ENCODE measurements at places on chromosomes 2 and 18.

DNA sequence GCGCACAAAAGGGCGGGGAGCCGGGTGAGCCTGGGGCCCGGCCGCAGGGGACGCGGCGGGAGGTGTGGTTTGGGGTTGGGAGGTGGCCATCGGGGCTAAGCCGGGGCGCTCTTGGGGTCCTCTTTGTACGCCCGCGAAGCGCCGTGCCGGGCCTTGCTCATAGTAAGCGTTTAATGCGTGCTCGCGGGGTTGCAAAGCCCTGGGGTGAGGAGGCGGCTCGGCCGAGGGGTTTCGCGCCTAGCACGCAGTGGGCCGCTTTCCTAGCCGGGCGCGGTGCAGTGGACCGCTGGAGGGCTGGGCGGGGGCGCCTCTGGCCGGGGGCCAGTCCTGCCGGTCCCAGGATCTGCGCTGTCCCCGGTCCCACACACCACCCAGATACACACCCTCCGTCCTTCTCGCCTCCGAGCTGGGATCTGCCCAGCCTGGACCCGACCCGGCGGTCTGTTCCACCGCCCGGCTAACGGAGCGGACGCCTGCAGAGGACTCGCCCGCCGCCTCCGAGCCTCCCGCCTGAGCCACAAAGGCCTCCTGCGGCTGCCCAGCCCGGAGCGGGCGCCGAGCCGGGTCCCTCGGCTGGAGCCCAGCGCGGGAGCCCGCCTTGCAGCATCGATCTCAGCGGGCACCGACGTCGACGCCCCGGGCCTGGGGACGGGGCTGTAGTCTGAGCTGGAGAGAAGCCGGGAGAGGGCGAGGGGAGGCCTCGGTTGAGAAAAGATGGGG lies 564 bp downstream of the DPYSL5 start:
- peak; percentile 77 for DNase-seq

GRCh38 chr2:218881744-218882460 lies 1.2 kb downstream of the WNT10A start:
- no peak for DNase-seq

DNA sequence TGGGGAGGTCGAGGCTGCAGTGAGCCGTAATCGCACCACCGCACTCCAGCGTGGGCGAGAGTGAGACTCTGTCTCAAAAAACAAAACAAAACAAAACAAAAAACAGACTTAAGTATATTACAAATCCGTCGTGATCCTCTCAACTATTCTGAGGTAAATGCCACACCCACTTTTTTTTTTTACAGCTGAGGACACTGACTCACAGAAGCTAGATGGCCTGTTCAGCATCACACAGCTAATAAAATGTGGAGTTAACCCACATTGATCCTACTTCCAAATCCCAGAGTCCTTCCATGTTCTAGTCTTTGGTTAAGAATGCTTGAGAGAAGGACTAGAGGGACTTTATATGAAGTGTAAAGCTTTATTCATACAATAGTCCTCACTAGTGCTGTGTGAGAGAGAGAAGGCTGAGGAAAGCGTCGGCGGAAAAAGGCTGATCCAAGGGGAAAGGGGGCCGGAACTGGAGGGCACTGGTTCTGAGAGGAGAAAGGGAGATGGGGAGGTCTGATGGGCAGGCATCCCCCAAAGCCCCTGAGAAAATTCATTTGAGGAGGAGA lies 627 bp downstream of the RNF25 start:
- DNase-seq = no peak

- DNase-seq = no peak
Measured at GRCh38 chr2:225069966-225070365, 27.7 kb upstream of the DOCK10 start.

DNA sequence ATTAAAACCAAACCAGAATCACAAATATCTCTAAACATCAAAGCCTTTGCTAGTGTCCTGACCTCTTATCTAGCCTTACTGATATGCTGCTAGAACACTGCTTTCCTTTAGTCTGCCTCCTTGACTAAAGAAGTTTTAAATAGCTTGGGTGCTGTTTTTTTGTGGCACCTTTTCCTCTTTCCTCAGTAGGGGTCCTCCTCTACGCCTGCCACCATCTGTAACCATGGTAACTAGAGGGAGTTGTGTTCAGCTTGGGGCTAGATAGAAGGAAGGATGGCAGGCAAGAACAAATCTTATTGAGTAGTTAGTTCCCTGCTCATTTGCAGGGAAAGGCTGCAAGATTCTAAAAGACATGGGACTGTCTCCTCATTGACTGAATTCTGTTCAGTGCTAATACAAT lies 86.0 kb downstream of the TAF4B start:
- DNase-seq = no peak

DNA sequence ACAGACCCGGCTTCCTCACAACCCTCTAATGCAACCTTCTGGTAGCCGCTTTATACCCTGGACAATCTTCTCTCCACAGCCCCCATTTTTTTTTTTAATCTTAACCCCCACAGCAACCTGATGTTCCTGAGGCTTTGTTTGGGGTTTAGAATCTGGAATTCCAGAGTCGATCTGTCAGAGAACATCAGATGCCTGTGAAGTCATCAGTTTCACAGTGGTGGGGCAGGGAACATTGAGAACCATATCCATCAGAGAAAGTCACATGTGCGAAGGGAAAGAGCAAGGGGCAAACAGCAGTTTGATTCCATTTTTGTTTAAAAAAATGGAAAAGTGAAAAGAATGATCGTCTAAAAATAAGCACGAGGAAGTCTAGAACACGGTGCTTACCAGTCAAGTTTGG lies 20.6 kb downstream of the NPAS2 start:
- no peak for DNase-seq

GRCh38 chr2:222637067-222637466 lies 18.8 kb downstream of the FARSB start:
- DNase-seq = no peak

DNA sequence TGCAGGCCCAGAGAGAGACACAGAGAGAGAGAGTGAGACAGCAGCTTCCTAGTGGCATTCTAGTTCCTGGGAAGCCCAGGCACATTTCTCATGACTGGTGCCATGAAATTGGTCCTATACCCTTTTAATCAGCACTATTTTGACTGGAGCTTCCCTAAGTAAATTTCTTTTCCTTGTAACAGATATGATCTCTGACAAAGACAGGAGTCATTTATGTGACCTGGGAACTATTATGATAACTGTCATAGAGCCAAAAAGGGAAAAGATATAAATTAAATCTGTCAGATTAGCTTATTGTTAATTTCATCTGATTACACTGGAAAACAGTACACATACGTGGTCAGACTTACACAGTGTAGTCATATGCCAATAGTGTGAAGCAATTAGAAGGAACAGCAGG lies 161.3 kb upstream of the HNRNPA3 start:
- no peak for DNase-seq

DNA sequence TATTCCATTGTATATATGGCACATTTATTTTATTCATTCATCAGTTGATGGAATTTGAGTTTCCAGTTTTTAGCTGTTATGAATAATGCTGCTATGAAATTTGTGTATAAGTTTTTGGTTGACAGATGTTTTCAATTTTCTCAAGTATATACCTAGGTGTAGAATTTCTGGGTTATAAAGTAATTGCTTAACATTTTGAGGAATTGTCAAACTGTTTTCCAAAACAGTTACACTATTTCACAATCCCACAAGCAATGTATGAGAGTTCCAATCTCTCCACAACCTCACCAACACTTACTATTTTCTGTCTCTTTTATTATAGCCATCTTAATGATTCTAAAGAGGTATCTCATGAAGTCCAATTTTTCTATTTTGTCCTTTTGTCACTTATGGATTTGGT lies 12.5 kb upstream of the WDSUB1 start:
- no peak for DNase-seq

- peak; percentile 95 for DNase-seq
Measured at GRCh38 chr18:63936156-63936931, 12.8 kb upstream of the HMSD start.

- DNase-seq = no peak
Measured at GRCh38 chr2:210224941-210225672, at the start of gene ACADL. ACADL (minus strand) TSS chr2:210225447; CDS start chr2:210225263, 184 bp downstream.

- DNase-seq = no peak
Measured at GRCh38 chr18:74114116-74114515, 33.5 kb downstream of the FBXO15 start.

DNA sequence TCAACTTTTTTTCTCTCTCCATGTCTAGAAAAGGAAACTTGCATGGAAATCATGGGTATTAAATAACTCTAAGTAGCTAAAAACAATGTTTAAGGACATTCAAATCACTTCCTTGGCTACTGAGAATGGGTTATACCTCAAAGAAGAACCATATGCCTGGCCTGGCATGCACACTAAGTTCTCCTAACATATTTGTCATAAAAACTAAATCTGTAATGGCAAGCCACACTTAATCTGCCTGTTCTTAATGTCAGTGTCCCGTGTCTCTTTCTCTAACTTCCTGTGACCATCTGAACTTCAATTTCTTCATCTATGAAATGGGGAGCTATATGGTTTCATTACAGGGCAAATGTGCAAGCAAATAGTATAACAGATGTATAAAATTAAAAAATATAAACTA lies 11.1 kb downstream of the PDE1A start:
- DNase-seq = no peak

Measured in WERI-Rb-1 (cell line).